ENCODE measurements at places on chromosomes 12 and 14. TPM values are rescaled to one million over a fixed set of nuclear protein-coding genes. Genes with fewer than 3 reads are reported as not detected.

CEBPE gene
- not detected for total RNA-seq

ATL1 gene
- total RNA-seq, result 0.36 TPM

LRP1-AS gene
- total RNA-seq, result not detected

GALNT9 gene
- total RNA-seq, result not detected

RERGL gene
- total RNA-seq, result not detected

CYP46A1 gene
- not detected for total RNA-seq

MIPOL1 gene
- total RNA-seq, result 9.9 TPM

POTEM gene
- not detected for total RNA-seq

KRT77 gene
- not detected for total RNA-seq

C12orf54 gene
- 3.5 TPM for total RNA-seq

SYNE3 gene
- 4.8 TPM for total RNA-seq

NGB gene
- total RNA-seq, result not detected

Data from nasal cavity respiratory epithelium epithelial cell of viscerocranial mucosa (primary cell).